ENCODE measurements at places on chromosomes 12 and 14.

GRCh38 chr12:91140026-91140931, 29.0 kb upstream of the LUM start:
- no peak for DNase-seq

DNA sequence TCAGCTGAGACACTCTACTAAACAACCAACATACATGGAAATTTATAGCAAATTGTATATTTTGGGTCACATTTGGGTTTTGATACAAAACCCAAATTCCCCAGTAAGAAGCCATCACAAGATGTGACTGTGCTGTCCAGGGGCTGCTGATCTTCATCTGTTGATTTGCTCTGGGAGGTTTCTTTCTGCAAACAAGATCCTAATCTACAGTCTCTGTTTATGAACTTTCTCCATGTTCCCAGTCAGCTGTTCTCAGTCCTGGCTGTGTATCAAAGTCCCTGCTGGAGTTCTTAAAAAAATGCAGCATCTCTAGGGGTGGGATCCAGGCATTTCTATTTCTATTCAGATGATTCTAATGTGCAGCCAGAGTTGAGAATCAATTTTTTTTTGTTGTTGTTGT, 85.1 kb downstream of the ATP23 start:
- DNase-seq = no peak

DNA sequence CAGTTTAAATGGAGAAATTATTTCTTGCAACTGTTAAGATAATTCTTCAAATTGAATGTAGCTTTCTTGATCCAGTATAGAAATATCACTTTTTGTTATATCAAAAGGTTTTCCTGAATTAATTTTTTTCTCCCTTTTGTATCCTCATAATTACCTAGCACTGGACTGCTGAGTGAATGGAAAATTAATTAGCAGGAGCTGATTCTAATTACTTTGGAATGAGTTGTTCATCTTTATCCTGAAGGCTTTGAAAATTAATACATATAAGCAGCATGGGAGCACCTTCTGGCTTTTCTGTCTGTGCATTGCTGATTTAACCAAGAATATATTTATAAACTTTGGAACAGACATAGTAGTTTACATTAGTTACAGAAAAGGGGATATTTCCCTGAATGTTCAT, 307.6 kb upstream of the GARIN2 start:
- DNase-seq = no peak

- DNase-seq = no peak
Observed at GRCh38 chr12:47222520-47223030, 142.8 kb upstream of the AMIGO2 start.

- DNase-seq = no peak
Observed at GRCh38 chr12:5798242-5799015, 146.6 kb downstream of the ANO2 start.

DNA sequence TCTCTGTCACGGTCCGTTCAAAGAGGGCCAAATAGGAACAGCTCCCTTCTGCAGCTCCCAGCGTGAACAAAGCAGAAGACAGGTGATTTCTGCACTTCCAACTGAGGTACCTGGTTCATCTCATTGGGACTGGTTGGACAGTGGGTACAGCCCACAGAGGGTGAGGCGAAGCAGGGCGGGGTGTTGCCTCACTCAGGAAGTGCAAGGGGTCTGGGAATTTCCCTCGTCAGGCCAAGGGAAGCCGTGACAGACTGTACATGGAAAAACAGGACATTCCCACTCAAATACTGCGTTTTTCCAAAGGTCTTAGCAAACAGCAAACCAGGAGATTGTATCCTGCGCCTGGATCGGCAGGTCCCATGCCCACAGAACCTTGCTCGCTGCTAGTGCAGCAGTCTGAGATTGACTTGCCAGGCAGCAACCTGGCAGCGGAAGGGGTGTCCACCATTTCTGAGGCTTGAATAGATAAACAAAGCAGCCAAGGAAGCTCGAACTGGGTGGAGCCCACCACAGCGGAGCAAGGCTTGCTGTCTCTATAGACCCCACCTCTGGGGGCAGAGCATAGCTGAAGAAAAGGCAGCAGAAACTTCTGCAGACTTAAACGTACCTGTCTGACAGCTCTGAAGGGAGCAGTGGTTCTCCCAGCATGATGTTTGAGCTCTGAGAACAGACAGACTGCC, 22.7 kb downstream of the SLC38A1 start:
- no peak for DNase-seq

- DNase-seq = no peak
Observed at GRCh38 chr12:112116232-112117060, 7.9 kb upstream of the NAA25 start.

DNA sequence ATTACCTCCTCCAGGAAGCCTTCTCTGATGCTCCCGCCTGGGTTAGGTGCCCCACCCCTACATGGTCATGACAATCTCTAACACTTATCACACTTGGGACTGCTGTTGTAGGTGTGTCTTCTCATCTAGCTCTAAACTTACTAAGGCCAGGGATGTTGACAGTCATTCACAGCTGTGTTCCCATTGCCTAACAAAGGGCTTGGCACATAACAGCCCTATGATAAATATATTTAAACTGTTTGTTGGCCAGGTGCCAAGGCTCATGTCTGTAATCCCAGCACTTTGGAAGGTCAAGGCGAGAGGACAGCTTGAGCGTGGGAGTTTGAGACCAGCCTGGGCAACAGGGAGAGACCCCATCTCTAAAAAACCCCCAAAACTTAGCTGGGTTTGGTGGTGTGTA, 98.8 kb upstream of the RGS6 start:
- no peak for DNase-seq

- no peak for DNase-seq
Observed at GRCh38 chr14:72402377-72402772, 470.1 kb downstream of the RGS6 start.

All from stimulated activated naive CD4-positive, alpha-beta T cell treated with Interleukin-2 at 50 U/mL for 16 hours (primary cell).